ENCODE measurements at places on chromosomes 16 and 17.

DNA sequence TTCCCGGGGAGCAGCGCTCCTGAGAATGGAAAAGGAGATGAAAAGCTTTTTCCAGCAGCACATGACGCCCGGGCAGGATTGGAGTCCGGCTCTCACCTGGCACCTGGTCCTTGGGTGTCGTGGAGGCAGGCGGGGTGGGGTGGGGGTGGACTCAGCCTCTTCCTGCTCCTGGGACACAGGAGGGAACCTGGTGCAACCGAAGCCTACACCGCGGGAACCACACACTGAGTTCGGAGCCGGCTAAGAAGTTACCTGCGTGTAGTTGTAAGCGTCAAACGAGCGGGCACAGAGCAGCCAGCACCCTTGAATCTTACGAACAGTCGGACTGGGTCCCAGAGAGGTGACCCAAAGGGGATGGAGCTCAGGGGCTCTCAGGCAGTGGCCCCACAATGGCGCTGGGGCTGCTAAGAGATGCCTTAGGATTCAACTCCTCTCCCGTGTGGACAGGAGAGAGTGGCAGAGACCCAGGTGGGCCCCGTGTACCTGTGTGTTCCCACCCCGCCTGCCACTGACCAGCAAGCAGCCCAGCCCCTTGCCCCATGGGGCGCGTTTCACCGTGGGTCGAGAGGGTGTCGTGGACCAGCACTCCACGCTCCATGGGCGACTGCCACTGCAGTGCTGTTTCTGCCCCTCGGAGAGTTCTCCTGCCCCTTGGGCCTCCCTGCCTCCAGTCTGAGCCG lies 105.8 kb upstream of the METRNL start:
- no peak for DNase-seq

DNA sequence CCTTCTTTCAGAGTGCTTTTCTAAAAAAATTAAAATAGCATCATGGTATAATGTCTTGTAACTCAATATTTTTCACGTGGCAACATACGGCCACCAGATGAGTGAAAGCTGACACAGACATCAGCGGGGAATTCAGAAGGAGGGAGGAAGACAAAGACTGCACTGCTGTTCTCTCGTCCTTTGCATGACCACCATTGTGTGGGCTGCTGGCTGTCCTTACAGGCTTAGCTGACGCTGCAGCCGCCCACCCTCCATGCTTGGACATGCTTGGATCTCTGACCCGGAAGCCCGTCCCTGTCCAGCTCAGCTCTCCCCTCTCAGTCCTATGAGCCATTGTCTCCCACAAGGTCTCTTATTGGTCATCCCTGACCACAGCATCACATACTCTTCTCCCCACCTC lies 11.4 kb upstream of the MLYCD start:
- no peak for DNase-seq

DNA sequence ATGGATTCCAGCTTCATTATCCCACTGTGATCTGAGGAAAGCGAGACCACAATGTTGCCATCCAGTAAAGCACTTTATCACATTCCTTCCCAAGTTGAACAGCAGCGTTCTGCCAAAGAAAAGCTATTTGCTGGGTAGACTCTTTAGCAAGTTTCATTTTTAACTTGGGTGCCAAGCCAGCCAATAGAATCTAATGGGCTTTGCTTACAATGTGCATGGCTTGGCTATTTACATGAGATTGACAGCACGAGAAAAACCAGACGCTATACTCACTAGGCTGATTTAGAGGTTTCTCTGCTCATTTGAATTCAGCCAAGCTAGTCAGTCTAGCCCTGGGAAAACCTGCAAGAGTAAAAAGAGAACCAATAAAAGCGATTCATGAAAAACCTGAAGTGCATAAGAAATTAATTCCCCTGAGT lies 108.9 kb downstream of the CDH13 start:
- DNase-seq = no peak

DNA sequence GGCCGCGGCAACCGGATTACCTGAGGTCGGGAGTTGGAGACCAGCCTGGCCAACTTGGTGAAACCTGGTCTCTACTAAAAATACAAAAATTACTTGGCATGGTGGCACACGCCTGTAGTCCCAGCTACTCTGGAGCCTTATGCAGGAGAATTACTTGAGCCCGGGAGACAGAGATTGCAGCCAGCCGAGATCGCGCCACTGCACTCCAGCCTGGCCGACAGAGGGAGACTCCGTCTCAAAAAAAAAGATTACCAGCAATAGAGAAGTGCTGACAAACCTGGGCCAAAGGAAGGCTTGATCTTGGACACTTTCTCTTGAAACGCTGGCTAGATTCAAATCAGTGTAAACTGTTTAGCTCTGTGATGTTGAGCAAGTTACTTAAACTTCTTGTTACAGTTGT lies 4.3 kb downstream of the MT1H start:
- no peak for DNase-seq

GRCh38 chr16:66925322-66925840 lies at the start of gene RRAD:
Gene RRAD (minus strand): TSS chr16:66925535. CDS start chr16:66925179, 356 bp downstream.
- DNase-seq = no peak

DNA sequence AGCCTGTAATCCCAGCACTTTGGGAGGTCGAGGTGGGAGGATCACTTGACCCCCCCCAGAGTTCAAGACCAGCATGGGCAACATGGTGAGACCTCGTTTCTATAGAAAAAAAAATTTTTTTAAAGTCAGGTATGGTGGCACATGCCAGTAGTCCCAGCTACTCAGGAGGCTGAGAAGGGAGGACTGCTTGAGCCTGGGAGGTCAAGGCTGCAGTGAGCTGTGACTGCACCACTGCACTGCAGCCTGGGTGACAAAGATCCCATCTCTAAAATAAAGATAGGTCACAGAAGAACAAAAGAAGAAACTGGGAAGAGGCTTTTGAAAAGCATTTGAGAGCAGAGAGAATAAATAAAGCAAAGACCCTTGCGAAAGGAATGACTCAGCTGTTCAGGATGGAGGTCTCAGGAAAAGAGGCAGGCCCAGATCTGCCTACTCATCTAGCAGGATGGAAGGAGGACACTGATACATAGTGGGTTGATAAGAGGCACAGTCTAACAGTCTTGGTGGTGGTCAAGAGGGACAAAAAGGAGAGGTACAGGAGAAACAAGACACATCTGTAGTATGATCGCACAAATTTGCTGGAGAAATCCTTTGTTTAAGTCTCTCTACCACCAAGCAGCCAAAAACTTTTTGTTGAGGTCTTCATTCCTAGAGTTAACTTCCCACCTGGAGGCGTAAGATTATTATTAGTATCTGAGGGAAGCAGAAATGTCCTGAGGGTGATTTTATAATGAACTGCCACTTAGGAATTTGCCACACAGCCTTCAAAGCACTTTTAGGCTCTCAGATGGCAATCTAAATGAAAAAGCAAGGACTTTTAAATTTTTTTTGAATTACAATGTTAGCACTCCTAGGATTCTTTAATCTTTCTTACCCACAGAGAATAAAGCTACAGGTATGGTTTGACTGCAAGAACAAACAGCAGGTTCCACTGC lies 17.6 kb downstream of the ZSWIM7 start:
- DNase-seq = no peak

DNA sequence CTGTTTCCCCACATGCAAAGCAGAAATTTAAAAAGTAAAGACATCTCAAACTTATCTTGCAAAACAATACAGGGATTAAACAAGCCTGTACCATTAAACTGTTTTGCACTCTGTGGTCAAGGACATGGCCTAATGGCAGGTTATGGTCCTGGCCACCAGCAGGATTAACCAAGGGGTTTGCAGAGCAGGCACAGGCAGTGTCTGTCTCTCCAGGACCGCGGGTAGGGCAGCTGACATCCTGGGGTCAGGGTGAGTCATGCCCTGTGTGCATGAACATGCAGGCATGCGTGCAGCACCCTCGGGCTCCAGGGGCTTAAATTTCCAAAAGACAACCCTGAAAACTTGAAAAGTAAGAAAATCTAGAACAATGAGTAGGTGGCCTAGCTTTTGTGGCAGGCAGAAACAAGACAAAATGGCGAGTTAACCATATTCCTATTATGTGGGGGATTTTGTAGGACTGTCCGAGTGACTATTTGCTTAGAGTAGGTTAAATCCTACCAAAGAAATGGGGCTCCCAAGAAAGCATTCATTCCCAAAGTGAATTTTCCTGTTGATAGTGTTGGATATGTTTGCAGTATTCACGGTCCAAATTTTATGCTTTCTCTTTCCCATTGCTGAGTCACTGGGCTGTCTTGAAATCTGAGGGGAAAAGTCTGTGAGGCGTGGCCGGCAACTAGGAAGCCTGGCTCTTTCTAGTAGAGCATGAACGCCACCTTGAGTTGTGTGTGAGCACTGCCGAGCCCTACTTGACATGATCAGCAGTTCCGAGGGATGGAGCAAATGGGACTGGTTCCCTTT lies 158.4 kb upstream of the FAM20A start:
- peak; percentile 78 for DNase-seq

DNA sequence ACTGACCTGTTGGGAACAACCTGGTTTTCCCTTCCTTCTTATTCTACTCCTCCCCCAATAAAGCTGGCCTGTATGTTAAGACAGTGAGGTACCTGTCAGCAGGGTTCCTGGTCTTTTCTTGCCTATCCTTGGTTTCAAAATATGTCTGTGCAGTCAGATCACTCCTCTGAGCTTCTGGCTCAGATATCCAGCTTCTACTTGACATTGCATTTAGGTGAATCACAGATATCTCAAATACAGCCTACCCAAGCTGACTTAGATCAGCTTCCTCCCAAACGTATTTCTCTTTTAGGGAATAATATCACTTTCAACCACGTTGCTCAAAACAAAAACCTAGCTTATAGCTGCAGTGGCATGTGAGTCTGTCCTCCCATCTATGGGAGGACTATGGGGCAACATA lies 48.7 kb downstream of the TEX14 start:
- no peak for DNase-seq

DNA sequence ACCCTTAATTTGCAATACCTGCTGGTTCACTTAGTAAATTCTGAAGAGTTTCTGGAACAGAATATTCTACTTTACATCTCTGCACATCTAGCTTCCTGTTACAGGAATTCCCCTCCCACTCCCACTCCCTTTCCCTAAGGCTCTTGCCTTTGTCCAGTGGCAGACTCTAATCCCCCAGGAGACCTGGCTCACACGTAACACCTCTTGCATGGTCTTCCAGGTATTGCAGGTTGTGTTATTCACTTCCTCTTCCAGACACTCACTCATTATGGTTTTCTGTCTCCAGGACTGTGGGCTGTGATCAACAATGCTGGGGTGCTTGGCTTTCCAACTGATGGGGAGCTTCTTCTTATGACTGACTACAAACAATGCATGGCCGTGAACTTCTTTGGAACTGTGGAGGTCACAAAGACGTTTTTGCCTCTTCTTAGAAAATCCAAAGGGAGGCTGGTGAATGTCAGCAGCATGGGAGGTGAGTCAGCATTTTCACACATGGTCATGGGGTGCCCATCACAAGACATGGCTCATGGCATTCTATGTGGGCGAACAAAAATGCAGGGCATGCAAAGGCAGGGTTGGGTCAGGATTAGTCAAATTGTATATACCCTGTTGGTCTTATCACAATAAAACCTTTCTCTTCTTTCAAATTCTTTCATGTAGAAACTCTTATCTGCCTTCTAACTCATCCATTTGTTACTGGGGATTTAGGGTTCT lies 35.8 kb downstream of the HSD17B2 start:
- DNase-seq = no peak

DNA sequence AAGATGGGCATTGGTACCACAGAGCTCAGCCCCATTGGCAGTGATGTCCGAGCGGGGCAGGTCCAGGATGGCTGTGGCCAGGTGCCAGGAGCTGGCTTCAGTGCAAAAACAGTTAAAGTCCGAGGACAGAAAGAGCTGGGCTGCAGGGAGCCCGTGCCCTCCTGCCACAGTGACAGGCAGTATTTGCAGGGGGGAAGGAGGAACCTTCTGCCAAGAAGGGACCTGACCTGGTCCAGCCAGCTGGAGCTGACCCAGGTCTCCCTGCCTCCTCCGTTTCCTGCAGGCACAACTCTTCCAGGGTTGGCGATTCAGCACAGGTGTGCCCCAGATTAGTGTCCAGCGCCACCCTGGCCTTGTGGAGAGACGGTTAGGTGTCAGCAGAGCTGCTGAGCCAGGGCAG lies 199.0 kb downstream of the ENGASE start:
- no peak for DNase-seq

- DNase-seq = no peak
Measured at GRCh38 chr17:72376526-72377345, 255.9 kb downstream of the SOX9 start.

GRCh38 chr16:79653373-79653891 lies 52.9 kb upstream of the MAF start:
- peak; percentile 3 for DNase-seq

DNA sequence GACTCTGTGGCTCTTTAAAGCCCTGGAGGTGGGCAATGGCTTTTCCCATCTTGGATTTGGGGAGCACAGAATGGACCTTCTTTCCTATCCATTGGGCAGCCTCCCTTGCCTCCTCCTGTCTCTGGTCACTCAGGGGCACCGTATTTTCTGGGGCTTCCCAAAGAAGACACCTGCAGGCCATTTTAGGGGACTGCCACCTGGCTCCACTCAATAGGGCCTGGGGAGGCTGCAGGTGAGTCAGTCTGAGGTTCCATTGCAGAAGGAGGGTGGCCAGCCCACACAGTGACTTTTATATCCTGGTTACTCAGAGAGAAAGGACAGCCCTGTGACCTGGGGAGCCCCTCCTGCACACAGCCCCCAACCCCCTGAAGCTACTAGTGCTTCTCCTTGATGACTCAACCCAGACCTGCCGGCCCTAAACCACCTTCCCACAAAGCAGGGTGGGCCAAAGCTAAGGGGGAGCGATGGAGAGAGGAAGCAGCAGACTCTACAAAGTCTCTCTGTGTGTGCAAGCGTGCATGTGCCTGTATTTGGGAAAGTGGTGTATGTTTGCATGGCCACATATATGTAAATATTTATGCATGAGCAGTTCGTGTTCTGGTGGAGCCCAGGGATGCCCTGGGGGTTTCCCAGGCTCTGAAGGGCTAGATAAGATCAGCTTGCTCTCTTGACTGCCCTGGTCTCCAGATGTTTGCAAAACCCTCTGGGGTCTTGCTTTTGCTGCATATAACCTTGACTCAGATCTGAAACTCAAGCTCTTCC lies 5.0 kb downstream of the CX3CL1 start:
- no peak for DNase-seq

DNA sequence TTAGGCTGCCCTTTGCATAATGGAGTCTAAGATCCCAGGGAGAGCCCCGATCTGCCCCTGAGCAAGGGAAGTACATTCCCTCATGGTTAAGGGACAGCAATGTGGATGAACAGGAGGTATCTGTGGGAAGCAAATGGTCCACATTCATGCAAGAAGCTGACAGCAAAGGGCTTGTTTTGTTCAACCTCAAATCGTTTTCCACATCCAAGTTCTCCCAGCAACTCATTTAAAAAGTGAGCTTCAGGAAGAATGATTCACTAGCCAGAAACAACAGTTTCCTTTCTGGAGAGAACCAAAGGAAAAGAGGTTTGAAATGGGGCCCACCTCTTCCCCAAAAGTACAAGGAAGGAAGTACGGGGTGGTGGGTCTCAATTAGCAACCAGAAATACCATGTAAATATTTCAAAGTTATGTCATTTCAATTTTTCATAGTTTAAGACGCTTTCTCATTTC lies 9.4 kb downstream of the HSPB9 start:
- DNase-seq = no peak

All from pancreas (tissue), 10 donors.